ENCODE measurements at places on chromosomes 4 and X.

DNA sequence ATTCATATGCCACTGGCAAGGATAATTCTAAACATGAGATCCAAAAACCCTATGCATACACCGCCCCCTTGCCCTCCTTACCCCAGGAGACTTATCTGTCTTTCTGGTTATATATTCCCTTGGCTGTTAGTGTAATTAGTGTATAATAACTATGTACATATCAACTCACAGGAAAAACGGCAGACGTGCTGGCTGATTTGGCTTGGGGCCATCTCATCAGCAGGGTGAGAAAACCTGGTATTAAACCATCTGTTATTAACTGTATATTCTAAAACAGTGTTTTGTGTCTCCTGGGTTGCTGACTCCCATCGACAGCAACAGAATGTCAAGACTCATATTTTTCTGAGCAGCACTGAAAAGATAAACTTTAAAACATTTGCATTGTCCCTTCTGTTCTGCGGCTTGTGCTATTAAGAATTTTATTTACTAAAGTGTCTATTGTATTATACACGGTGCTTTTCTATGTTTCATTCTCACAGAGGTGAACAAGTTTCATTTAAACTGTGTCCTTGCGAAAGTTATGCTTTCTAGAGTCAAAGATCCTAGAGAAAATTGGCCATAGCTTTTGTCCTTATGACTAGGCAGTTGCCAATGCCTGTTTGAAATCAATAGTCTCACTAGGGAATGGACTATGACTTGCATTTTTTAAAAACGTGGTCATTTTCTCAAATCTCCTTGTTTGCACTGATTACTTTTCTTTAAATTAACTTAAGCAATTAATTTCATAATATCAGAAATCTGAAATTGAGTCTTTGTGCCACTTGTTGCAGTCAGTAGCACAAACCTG is 211.5 kb upstream of the MID1 start:
- peak; percentile 9 for DNase-seq

- no peak for DNase-seq
These were observed 153.9 kb downstream of the SPANXN3 start for GRCh38 chrX:143363419-143363818.

DNA sequence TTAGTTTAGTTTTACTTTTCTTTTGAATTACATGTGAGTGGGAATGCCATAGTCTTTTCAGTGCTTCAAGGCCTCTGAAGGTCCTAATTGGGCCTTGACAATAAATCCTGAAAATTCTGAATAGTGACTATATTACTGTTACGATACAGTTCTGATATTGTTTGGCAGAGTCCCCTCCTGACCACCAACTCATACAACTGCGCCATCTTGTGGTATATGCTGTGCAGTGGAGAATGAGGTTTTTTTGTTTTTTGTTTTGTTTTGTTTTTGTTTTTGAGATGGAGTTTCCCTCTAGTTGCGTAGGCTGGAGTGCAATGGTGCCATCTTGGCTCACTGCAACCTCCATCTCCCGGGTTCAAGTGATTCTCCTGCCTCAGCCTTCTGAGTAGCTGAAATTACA is 56.6 kb upstream of the CHRDL1 start:
- no peak for DNase-seq

DNA sequence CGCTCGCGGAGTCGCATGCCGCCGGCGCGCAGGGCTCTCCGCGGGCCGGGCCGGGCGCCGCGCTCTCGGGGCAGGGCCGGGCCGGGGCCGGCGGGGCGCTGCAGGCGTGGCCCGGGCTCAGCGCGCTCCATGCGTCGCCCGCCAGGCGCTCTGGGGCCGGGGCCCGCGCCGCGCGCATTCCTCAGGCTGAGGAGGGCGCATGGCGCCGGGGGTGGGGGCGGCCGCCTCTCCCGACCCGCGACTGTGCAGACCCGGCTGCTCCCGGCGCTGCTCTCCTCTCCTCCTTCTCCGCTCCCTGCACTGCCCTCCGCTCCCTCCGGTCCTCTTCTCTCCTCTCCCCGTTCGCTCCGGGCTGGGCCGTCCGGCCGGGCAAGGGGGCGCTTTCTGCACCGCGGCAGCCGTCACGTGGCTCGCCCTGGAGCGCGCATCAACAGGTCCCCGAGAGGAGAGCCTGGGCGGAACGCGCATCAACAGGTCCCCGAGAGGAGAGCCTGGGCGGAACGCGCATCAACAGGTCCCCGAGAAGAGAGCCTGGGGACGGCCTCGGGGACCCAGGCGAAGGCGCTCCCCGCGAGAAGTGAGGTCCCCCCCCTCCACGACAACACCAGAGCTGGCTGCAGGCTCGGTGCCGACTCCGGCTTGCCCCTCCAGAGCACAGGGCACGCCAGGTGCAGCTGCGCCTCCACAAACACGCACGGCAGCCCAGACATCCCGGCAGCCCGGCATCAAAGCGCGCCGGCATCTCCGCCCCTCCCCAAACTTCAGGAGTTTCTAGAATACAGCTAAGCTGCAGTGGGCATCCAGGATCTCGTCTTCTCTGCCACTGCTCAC is 12.9 kb downstream of the PPP2R3B start:
- DNase-seq, result peak; percentile 66

Measured in WERI-Rb-1 (cell line).